GM12864 (cell line): ENCODE measurements at places on chromosomes 1 and 21.

- no peak for DNase-seq
Observed at GRCh38 chr1:195105281-195105680, 1503.0 kb downstream of the KCNT2 start.

DNA sequence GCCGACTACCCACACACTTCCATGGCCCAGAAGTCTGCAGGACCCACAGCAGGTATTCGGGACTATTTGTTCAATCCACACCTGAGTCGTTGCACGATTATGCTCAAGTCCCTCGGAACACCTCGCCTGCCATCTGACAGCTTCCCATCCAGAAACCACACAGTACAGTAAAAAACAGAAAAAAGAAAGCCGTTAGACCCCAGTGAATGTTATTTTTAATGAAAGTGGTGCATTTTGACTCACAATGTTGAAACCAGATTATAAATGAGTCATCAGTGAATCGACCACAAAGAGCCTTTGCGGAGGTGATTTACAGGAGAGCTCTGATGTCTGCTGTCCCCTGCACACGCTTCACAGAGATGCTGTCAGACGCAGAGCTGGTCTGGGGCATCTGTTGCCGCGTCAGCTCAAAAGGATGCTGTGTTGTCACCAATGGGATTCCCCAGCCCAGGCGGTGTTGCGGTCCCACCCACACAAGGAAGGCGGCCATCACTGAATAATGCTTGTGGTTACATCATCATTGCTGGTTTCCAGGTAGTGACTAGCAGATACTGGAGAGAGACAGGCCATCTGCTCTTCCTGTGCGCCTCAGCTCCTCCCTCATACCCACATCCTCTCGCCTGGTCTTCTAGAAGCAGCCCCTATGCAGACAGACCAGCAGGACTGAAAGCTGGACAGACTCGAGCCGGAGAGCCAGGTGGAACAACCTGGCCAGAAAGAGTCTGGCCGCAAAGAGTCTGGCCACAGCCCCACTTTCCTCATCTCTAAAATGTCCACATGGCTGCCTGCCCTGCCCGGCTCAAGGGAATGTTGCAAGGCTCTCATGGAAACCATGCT is 116.8 kb downstream of the TOMM20 start:
- peak; percentile 99 for DNase-seq

GRCh38 chr21:46454634-46455390 is 3.9 kb upstream of the DIP2A start:
- DNase-seq, result no peak

- peak; percentile 18 for DNase-seq
Observed at GRCh38 chr1:203038891-203039608, 12.8 kb downstream of the PPFIA4 start.
